Fibroblast of the aortic adventitia (primary cell): ENCODE measurements at places on chromosomes 5 and 9.
A peak's percentile ranks its signal among the peaks of the same experiment; 100 is the strongest.

- peak; percentile 70 for DNase-seq
These were observed 28.6 kb upstream of the FEM1C start for GRCh38 chr5:115573133-115573532.

GRCh38 chr5:175750511-175750931 lies 92.7 kb downstream of the HRH2 start:
- no peak for DNase-seq

DNA sequence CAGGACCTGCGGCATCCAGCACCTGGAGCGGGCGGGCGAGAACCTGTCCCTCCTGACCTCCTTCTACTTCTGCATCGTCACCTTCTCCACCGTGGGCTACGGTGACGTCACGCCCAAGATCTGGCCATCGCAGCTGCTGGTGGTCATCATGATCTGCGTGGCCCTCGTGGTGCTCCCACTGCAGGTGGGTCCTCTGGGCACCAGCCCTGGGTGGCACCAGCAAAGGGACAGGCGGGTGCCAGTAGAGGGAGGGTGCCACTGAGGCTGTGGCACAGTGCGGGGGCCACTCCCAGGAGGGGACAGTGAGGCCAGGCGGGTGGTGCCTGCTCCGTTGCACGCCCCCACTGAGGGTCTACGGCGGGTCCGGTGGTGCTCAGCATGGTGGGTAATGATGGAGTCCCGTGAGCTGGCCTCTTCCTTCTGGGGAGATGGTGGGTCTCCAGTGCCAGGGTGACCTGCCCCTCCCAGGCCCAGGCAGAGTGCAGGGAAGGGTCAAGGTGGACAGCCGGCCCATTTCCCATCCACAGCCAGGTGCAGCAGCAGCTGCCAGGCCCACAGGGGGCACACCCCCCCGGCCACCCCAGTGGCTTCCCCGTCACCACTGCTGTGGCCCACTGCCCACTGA lies 57.8 kb downstream of the KCNT1 start:
- no peak for DNase-seq

GRCh38 chr5:172902497-172903472 lies 56.4 kb upstream of the RPL26L1 start:
- DNase-seq = peak; percentile 89

GRCh38 chr9:10525972-10526371 lies 86.8 kb downstream of the PTPRD start:
- DNase-seq = no peak

GRCh38 chr5:79495311-79495710 lies 18.6 kb downstream of the HOMER1 start:
- no peak for DNase-seq

- DNase-seq = no peak
These were observed 7.1 kb downstream of the MAT2B start for GRCh38 chr5:163512526-163512925.

DNA sequence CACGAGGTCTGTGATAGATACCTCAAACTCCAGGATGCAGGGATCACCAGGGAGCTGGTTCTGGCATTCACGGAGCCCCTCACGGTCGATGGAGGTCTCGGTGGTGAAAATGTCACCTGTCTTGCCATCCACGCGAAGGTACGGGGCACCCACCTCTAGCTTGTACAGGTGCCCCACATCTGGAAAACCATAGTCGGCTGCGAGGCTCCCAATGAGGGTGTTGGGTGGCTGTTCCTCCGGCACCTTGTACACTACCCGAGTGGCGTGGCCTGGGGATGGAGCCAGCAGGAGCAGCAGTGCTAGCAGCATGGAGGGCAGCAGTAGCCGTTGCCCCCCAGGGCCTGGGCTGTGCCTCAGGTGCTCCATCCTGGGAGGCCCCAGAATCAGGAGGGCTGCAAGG lies 9.2 kb downstream of the PCDH1 start:
- no peak for DNase-seq

DNA sequence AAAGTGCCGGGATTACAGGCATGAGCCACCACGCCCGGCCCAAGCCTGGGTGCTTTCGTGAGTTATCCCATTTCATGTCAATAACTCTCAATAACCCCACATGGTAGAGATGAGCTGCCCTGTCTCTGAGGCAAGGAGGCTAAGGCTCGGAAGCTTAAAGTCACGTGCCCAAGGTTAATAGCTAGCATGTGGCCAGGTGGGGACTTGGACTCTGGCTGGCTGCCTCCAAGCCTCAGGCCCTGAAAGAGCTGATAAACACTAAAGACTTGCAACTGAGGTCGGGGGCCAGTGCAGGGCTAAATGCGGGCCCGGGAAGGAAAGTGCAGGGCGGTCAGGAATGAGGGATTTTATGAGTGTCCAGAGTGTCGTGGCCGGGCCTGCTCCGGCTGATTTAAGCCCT lies 30.9 kb upstream of the BARHL1 start:
- no peak for DNase-seq

DNA sequence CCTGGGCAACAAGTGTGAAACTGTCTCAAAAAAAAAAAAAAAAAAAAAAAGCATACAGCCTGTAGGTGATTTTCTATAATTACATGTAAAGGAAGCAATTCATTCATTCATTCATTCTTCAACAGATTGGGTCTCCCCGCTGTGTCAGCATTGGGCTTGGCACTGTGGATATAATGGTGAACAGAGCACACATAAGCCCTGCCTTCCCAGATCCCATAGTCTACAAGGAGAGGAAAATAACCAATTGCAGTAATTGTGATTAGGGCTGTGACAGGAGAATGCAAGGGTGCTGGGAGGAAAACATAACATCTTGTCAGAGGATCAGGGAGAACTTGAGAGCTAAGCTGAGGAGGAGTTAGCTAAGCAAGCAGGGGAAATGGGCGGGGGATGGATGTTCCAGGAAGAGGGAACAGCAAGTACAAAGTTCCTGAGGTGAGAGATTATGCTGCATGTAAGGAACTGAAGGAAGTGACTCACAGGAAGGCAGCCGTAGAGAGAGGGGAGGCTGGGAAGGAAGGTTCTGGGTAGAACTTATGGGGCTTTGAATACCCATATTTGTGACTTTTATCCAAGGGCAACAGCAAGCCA lies 24.0 kb upstream of the KLF9 start:
- peak; percentile 63 for DNase-seq

- no peak for DNase-seq
These were observed 15.7 kb upstream of the SLC36A1 start for GRCh38 chr5:151431666-151432065.

- DNase-seq = peak; percentile 52
These were observed 46.7 kb downstream of the GDNF start for GRCh38 chr5:37792975-37793631.

GRCh38 chr5:137734962-137735554 lies 831 bp downstream of the KLHL3 start:
- peak; percentile 43 for DNase-seq

GRCh38 chr5:50564079-50564478 lies 102.4 kb upstream of the PARP8 start:
- no peak for DNase-seq

DNA sequence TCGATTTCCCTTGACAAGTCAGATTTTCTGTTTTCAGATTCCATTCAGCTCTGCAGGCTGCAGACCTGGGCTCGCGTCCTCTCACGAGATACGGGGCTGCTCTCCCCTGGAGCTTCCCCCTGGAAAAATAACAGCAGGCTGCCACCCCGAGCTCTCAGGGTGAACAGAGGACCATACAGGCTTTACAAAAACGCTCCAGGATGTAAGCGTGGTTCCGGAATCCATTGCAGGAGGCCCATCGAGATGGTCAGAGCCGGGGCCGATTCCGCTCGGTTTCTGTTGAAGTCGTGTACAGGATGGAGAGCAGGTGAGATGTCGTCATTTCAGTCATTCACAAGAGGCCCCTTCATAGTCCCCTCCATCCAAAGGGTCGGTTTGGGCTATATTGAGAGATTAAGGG lies 297.7 kb upstream of the IRX4 start:
- DNase-seq = no peak

DNA sequence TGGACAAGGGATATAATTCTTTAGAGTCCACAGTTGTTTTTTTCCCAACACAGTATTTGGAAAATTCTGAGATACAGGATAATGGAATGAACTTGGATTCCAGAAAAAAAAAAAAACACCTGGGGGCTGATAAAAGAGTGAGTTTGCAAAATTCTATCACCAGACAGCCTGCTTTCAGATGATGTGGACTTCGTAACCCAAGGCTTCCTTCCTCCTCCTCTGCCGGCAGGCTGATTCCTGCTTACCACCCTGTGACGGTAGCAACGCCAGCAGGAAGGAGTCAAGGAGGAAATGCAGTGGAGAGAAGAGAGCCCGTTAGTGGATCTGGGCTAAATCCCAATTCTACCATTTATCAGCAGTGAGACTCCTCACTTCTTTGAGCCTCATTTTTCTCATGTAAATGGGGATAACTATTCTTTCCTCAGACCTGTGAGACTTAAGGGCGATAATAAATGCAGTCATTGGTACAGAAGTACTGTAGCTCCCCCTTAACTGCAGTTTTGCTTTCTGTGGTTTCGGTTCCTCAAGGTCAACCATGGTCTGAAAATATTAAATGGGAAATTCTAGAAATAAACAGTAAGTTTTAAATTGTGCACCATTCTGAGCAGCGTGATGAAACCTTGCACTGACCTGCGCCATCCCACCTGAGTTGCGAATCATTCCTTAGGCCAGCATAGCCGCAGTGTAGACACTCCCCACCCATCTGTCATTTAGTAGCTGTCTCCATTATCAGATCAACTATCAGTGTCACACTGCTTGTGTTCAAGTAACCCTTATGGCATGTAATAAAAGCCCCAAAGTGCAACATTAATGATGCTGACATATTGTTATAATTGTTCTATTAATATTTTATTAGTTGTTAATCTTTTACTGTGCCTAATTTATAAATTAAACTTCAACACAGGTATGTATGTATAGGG lies 71.4 kb downstream of the DCP2 start:
- DNase-seq = no peak

DNA sequence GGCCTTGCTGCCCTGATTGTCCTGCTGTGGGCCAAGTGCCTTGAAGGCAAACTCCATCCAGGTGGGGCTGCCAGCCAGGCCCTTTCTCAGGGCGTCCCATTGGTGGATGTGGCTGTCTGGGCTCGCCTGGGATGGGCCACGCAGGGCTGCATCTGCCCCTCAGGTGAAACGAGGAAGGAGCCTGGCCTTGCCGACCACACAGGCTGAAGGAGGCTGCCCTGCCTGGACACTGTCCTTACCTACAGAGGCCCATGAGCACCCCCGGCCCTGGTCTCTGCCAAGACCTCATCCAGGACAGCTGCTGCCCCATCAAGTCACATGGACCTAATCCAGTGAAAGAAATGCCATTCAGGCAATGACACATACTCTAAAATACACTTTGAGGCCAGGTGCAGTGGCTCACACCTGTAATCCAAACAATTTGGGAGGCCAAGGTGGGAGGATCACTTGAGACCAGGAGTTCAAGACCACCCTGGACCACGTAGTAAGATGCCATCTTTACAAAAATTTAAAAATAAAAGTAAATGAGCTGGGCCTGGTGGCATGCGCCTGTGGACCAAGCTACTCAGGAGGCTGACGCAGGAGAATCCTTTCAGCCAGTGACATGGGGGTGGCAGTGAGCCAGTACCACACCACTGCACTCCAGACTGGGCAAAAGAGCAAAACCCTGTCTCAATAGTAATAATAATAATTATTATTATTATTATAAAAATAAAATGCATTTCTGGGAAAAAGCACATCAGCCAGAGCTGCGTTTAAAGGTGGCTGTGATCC lies 33.9 kb downstream of the PNPLA7 start:
- no peak for DNase-seq

GRCh38 chr9:132647806-132648205 lies 22.0 kb downstream of the DDX31 start:
- no peak for DNase-seq

- no peak for DNase-seq
These were observed 8.6 kb downstream of the DMRTA1 start for GRCh38 chr9:22455181-22455580.

DNA sequence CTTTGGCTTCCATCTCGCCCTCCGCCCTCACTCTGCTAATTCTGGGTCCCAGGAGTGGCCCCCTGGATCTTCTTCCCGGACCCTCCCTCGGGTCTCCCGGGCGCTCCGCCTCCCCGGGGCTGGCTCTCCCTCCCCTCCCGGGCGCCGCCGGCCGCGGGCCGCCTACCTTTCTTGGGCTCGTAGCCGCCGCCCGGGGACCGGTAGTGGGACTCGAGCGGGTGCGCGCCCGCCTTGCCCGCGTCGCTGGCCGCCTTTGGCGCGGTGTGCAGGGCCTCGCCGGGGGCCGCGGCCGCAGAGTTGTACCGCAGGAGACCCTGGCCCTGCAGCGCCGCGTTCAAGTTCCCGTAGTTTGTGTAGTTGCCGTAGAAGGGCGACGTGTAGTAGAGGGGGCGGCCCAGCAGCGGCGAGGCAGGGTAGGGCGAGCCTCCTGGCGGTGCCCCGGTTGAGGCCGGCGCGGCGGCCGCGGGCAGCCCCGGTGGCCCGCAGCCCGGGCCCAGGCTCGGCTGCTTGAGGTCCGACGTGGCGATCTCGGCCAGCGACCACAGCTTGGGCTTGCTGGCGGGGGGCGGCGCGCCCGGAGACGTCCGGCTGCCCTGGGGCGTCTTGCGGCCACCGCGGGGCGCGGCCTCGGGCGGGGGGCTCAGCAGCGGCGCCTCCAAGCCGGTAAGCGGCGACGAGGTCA lies 3.2 kb downstream of the IRX2 start:
- DNase-seq = no peak

DNA sequence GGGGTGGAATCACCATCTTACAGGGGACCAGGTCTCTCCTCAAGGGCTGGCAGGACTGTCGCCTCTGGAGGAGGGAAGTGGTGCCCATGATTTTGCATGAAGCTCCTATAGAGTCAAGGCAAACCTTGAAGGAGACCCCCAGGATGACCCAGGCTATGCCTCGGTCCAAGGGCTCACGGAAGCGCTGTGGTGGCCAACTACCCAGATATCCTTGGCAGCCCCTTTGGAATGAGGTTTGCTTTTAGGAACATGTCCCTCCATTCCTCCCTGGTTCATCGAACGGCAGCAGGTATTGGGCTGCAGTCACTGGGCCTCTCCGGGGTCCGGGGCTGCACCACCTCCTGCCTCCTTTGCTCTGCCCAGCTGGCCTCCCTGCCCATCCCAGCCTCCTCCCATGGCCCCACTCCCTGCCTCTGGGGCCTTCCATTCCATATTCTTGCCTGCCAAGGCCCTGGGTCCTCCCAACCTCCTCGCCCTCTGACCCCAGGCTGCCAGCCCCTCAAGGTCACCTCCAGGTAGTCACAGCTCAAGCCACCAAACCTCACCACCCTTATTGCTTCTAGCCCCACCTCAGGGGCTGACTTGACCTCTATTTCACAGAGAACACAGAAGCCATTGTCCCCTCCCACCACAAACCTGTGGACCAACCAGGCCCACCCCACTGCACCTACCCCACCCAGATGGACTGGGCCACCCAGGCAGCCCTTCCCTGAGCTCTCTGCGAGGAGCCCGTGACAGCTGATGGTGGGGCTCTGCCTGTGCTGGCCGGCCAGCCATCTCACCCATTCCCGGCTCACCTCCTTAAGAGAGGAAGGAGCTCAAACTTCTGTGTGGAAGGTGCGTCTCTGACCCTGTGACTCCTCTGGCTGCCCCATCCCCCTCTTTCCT lies 3.6 kb upstream of the IL3 start:
- no peak for DNase-seq

DNA sequence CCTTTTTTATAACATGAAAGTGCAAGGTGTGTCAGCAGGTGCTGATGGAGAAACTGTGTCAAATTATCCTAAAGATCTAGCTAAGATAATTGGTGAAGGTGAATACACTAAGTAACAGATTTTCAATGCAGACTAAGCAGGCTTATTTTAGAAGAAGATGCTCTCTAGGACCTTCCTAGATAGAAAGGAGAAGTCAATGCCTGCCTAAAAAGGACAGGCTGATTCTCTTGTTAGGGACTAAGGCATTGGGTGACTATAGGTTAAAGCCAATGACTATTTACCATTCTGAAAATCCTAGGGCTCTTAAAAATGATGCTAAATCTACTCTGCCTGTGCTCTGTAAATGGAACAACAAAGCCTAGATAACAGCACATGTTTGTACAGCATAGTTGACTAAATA lies 1682.4 kb downstream of the MAT2B start:
- no peak for DNase-seq

- DNase-seq = peak; percentile 89
These were observed 95.3 kb upstream of the SLC12A2 start for GRCh38 chr5:127988146-127988760.
